ENCODE measurements at places on chromosomes 12 and 14.
A peak's percentile ranks its signal among the peaks of the same experiment; 100 is the strongest.

- DNase-seq = peak; percentile 72
- no peaks in the 10 kb centered on the region for H3K36me3 ChIP-seq
- no peaks in the 10 kb centered on the region for H3K27me3 ChIP-seq
- peak overlapping the region; percentile 78 for H3K27ac ChIP-seq
- no peak overlapping the region for H3K4me3 ChIP-seq
Observed at GRCh38 chr14:50062438-50063085, 53.8 kb downstream of the VCPKMT start.

GRCh38 chr12:131279281-131279921, 325.7 kb downstream of the ADGRD1 start:
- no peaks in the 10 kb centered on the region for H3K4me1 ChIP-seq
- H3K36me3 ChIP-seq = no peaks in the 10 kb centered on the region
- H3K27me3 ChIP-seq = no peaks in the 10 kb centered on the region
- no peak overlapping the region for H3K27ac ChIP-seq
- H3K4me3 ChIP-seq = no peak overlapping the region

DNA sequence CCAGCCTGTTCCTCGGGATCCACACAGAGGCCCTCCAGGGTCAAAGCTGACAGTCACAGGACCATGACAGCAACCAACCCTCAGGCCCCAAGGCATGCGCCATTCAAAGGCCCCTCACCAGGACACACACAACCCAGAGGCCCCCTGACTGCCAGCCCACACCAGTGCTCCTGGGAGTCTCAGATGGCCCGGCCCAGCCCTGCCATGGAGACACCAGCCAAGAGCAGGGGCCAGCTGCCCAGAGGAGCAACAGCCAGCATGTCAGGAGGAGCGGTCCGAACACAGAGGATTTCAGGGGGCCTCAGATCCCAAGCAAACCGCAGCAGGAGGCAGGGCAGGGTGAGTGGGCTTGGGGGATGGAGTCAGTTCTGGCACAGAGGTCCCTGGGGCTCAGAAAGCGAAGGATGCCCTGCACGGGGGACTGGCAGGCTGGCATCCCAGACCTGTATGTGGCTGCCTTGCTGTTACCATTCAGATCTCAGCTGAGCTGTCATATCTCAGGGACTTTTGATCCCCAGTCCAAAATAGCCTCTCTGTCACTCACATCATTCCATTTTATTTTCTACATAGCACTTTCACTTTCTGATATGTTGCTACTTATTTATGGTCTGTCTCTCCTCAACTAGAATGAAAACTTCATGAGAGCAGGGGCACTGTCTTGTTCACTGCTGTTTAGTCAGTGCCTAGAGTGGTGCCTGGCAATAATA, 4.8 kb downstream of the TMEM229B start:
- H3K4me1 ChIP-seq = no peaks in the 10 kb centered on the region
- no peaks in the 10 kb centered on the region for H3K27me3 ChIP-seq
- no peak for DNase-seq
- no peaks in the 10 kb centered on the region for H3K36me3 ChIP-seq

- no peaks in the 10 kb centered on the region for H3K4me1 ChIP-seq
- no peak overlapping the region for H3K27ac ChIP-seq
- no peaks in the 10 kb centered on the region for H3K36me3 ChIP-seq
- no peaks in the 10 kb centered on the region for H3K27me3 ChIP-seq
Observed at GRCh38 chr12:83850531-83850930, 1062.1 kb downstream of the SLC6A15 start.

DNA sequence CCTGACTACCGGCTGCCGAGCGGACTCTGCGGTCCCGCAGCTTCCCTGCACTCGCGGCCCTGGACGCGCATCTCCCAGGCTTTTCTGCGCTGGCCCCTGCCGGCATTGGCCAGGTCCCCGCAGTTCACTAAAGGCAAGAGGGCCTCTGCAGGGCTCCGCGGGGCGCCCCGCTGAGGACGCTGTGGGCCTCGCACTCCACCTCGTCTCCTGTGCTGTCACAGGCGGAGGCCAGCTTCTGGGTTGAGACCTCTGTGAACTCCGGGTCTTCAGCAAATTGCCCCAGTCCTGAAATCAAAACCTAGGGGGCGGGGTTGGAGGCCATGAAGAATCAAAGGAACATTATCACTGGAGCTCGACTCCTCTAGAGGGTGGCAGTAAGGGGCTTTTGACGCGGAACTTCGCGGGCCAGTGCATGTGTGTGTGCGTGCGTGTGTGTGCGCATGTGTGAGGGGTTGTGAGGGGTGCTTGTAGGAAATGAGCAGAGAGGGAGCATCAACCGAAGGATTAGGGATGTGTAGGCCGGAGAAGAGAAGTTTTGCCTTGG, 68.5 kb upstream of the CAPRIN2 start:
- no peaks in the 10 kb centered on the region for H3K27me3 ChIP-seq
- no peaks in the 10 kb centered on the region for H3K36me3 ChIP-seq
- DNase-seq = peak; percentile 62
- peaks cover 19% of the 10 kb centered on the region for H3K4me1 ChIP-seq
- peak overlapping the region; percentile 66 for H3K27ac ChIP-seq
- no peak overlapping the region for H3K4me3 ChIP-seq

DNA sequence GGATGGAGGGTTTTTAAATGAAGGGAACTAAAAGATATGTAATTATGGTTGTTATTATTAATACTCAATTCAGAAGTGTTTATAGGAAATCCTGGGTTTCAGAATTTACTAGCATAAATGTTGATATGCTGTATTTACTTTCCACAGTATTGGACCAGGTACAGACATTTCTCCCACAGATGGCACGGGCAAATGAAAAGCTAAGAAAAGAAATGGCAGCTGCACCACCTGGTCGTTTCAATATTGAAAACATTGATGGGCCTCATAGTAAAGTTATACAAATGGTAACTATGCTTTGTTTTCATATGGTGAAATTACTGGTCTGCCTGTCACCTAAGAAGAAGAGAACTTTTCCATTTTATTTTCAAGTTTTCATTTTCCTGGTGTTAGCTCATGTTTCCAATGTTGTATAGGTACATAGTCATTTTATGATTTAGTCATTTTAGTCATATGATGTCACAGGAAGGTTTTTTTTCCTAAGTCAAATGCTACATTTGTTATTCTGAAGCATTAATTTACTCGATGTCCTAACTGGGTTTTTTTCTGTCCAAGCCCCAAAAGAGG, 5.5 kb downstream of the NOPCHAP1 start:
- no peak overlapping the region for H3K4me3 ChIP-seq
- no peak overlapping the region for H3K27ac ChIP-seq
- peaks cover 30% of the 10 kb centered on the region for H3K4me1 ChIP-seq
- DNase-seq = no peak

DNA sequence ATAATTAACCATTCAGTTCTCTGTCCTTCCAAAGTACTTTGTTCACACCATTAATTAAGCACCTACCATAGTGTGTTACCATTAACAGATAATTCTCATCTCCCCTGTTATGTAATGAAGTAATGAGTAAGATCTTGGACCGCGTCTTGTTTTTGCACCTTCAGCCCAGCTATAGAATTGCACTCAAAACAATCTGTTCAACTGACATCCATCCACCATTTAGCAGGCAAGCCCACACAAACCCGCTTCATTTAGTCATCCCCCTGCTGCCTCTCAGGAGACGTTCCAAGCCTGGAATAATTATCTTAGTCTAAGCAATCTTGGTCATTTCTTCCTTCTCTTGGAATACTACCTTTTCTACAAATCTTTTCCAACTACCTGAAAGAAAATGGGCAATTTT, 74.4 kb downstream of the DUSP16 start:
- H3K4me3 ChIP-seq = no peak overlapping the region
- no peak for DNase-seq
- H3K27ac ChIP-seq = no peak overlapping the region
- no peaks in the 10 kb centered on the region for H3K27me3 ChIP-seq
- no peaks in the 10 kb centered on the region for H3K36me3 ChIP-seq
- H3K4me1 ChIP-seq = peaks cover 63% of the 10 kb centered on the region

GRCh38 chr12:14970473-14970872, 2.4 kb upstream of the PDE6H start:
- no peak overlapping the region for H3K4me3 ChIP-seq
- DNase-seq = no peak
- no peaks in the 10 kb centered on the region for H3K27me3 ChIP-seq
- H3K27ac ChIP-seq = no peak overlapping the region
- no peaks in the 10 kb centered on the region for H3K36me3 ChIP-seq
- no peaks in the 10 kb centered on the region for H3K4me1 ChIP-seq
